ENCODE measurements at places on chromosomes 6 and 20.

DNA sequence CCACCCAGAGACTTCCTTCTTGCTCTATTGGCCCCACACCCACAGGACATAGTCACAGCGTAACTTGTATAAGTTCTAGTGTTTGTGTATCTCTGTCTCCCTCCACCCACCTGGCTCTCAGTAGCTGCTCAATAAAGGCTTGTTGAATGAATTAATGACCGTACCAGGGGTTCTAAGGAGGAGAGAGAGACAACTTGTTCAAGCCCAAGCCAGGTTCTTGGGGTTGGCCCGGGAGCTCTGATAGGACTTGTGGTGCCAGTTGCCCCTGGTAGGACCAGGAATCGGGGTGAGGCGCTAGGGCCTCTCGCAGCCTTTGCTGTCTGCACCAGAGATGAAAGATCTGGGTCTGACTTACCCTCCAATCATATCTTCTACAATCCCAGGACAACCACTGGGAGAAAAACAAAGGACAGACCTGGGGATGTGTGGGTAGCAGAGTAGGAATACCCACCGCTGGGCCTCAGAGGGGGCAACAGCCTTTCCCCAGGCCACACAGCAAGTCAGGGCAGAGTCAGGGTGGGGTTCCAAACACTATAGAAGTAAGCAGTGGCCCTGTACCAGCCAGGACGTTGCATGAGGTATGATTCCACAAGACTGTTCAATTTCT, 5.3 kb upstream of the TGM2 start:
- no peak for DNase-seq

DNA sequence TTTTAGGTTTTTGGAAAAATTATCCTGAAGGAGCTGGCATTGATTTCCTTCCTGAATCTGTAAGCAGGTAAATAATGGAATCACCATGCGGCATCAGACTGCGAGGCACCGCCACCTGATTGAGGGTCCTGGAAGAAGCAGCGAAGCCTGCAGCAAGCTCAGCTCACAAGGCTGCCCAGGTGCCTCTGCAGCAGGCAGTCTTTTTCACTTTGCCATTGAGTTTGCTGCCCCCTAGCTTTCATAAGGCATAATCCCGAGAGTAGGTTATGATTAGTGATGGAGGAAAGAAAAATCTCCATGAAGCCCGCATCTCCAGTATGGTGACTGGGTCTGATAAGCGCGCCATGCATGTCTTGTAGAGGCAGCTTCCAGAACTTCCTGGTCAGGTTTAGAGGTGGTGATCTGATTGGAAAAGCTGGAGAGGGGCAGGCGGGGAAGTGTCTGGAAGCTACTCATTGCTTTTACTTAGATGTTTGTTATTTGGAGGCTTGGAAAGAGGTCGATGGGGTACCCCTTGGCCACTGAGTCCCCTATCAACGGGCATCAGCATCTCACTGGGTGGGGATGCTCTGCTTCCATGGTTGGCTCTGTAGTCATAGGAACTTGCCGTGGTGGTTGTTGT, 26.7 kb downstream of the IYD start:
- DNase-seq = peak; percentile 41

- DNase-seq = no peak
Observed at GRCh38 chr6:168576388-168576787, 135.4 kb downstream of the SMOC2 start.

- DNase-seq = no peak
Observed at GRCh38 chr6:1028723-1029122, 283.2 kb upstream of the FOXQ1 start.

DNA sequence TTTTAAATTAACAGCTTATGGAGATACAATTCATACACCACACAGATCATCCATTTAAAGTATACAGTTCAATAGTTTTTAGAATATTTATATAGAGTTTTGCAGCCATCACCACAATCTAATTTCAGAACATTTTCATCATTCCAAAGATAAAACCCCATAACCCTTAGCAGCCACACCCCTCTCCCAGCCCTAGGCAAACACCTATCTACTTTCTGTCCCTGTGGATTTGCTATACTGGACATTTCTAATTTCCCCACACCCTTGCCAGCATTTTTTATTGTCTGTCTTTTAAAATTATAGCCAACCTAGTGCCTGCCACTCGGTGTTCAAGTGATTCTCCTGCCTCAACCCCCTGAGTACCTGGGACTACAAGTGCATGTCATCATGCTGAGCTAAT, 23.0 kb upstream of the AKAP7 start:
- no peak for DNase-seq

DNA sequence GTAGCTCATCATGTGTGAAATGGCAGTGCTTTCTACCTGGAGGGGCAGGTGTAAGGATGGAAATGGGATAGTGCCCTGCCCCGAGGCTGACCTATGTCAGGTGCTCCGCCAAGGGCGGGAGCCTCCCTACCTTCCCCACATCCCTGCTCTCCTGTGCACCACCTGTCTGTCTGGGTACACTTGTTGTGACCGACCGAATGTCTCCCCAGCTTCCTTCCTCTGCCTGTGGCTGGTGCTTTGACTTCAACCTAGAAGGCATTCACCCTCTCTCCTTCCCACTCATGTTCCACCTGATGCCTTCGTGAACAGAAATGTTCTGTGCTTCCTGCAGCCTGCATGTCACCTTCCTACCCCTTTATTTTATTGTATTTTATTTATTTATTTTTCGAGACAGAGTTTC, 114.8 kb downstream of the SCML4 start:
- no peak for DNase-seq
